A549 treated with ZK216348 at 1 μM for 4 hours (cell line): ENCODE measurements at places on chromosomes 12 and 14. TPM values are rescaled to one million over a fixed set of nuclear protein-coding genes. Genes with fewer than 3 reads are reported as not detected.

The ADCY4 gene
- 0.21 TPM in 1 of 5 replicates, not detected in the others for total RNA-seq

The ZC2HC1C gene
- total RNA-seq: 3.9 to 5.3 TPM (median 4.1 TPM) in 5 replicates

The TMED8 gene
- 3.6 to 8.2 TPM (median 7.4 TPM) in 5 replicates for total RNA-seq

The CRIP1 gene
- total RNA-seq: 1,412 to 1,892 TPM (median 1,789 TPM) in 5 replicates

The GNB3 gene
- total RNA-seq: 2.1 to 2.7 TPM (median 2.3 TPM) in 5 replicates

The SMIM41 gene
- not detected in 5 replicates for total RNA-seq

The KCNC2 gene
- total RNA-seq: not detected in 5 replicates
